ENCODE measurements at places on chromosomes 7 and 10.

- no peak for DNase-seq
Measured at GRCh38 chr10:21797984-21798765, 205.4 kb downstream of the DNAJC1 start.

DNA sequence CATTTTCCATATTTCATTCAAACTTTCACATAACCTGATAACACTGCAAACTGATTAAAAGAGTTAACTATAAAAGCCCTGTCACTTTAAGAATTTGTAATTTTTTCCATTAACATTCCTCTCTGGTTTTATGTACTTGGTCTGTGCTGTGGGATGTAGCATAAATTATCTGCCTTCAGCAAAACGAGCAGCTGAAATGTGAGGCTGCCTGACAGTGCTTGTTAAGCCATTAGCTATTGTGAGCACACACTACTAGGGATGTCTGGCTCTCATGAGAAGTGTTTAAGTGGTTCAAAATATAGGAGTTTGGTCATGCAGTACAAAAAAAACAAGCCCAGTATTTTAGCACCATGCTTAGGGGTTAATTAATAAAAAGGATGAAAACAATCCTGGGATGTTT, 63.0 kb downstream of the HOXA1 start:
- DNase-seq, result no peak

DNA sequence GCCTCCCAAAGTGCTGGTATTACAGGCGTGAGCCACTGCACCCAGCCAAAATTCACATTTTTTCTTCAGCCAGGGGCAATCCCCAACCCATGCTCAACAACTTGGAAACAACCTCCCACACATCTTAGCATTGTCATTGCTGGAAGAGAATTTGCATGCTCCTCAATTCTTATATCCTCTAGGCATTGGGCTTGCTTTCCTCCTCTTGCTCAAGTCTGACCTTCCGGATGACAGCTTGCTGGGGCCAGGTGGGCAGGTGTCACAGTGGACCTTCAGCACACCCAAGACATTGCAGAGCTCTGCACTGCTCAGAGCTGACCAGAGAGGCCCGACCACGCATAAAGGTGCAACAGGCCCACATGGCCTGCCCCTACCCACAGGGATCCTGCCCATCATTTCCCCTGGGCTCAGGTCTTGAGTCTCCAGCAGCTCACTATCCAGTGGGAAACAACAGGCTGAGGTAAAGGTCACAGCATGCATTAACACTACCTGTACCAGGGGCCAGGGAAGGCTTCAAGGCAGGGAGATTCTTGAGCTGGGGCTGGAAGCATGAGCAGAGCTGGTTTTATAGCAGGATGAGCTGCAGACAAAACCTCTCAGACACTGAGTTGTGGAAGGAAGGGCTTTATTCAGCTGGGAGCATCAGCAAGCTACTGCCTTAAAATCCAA, 6.8 kb upstream of the GPR15LG start:
- no peak for DNase-seq

DNA sequence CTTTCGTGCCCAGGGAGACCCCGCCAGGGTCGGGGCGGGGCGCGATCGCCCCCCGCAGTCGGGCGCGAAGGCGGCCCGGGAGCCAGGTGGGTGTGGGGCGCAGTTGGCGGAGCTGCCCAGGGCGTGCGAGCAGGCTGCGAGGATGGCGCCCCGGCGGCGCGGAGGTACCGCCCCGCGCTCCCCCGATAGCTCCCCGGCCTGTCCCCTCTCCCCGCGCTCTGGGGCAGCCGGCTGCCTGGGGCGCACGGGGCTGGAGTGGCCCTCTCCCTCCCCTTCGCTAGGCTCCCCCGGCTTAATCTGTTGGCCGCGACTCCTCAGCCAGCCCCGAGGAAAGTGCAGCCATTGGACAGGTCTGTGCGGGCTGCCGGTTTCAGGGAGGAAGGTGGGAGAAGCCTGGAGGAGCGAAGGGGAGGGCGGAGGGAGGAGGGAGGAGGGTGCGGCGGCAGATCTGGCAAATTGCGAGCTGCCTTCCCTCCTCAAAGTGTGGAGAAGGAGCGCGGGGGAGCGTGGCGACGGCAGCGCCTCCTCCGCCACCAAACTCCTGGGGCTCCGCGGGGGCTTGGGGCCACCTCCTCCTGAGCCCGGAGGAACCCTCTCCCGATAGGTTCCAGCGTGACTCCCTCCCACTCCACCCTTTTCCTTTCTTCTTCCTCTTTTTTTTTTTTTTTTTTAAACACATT, 361 bp upstream of the PLXDC2 start:
- DNase-seq, result no peak

- no peak for DNase-seq
Measured at GRCh38 chr10:21084700-21085099, 187.6 kb upstream of the NEBL start.

DNA sequence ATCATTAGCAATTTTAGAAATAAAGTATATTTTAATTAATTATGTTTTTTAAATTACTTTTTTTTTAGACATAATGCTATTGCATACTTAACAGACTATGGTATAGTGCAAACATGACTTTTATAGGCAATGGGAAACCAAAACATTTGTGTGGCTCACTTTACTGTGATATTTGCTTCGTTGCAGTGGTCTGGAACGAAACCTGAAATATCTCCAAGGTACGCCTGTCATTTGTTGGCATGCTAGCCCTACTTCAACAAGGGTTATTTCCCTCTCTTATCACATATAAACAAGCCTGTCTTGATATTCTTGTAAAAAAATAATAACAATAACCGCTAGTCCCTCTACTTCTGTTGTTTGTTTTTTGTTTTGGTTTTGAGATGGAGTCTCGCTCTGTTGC, 74.2 kb downstream of the TYW1B start:
- no peak for DNase-seq

GRCh38 chr10:77493851-77494261, 143.8 kb downstream of the KCNMA1 start:
- DNase-seq, result no peak

DNA sequence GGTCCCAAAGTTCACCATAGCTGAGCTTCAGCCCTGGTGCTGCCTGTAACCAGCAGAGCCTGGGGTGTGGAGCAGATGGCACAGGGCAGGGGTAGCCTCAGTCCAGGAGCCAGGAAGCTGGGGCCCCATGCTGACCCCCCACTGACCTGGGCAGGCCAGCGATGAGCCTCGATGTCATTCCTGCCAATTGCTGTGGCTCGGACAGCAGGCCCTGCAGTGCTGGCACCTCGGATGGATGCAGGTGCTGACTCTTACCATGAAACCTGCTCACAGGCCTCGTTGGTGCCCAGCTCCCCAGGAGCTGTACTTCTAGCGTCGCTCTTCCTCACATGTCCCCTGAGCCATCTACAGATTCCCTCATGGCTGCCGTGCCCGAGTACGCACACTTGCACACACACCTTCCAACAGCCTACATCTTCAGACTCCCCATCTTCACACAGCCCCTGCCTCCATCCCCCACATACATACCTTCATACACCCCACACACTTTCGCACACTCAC, 46.8 kb upstream of the PCBD1 start:
- no peak for DNase-seq

DNA sequence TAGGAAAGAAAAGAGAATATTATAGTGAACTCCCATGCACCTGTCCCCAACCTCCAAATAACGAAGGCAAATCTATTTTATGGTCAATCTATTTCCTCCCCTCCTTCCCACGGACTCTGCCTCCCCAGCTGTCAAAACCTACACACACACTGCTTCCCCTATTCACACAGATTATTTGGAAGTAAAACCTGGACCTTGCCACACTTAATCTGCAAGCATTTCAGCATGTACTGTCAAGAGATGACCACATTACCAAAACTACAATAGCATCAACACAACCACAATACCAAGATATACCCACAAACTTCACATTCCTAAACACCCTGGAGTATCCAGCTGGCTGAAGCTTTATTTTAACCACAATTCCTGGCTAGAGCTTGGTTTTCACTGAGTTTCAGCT, 27.8 kb upstream of the KCNK18 start:
- DNase-seq, result no peak

- DNase-seq, result no peak
Measured at GRCh38 chr10:110897184-110897583, 21.8 kb downstream of the BBIP1 start.

All from stimulated activated CD4-positive, alpha-beta T cell treated with anti-CD3 and anti-CD28 coated beads, Interleukin-1b, Interleukin-23, amount 100 ng/mL, for 1 hour (primary cell).